ENCODE measurements at places on chromosomes 11 and 22. TPM values are rescaled to one million over a fixed set of nuclear protein-coding genes. Genes with fewer than 3 reads are reported as not detected.

DNA sequence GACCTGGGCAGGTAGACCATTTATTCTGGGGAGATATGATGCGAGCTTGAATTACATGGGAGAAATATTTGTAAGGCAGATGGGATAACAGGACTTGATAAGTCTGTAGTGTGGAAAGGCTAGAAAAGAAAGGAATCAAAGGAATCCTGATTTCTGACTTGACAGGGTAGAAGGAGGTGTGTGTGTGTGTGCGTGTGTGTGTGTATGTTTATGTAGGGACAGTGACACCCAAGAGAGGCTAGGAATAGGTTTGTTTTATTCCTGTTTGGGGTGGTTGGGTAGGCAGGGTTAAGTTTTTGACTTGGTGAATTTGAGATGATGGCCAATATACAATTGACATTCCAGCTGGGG lies 390 bp upstream of the HTATIP2 start:
- H3K27ac ChIP-seq: peak overlapping the region; percentile 84
- DNase-seq: no peak

DNA sequence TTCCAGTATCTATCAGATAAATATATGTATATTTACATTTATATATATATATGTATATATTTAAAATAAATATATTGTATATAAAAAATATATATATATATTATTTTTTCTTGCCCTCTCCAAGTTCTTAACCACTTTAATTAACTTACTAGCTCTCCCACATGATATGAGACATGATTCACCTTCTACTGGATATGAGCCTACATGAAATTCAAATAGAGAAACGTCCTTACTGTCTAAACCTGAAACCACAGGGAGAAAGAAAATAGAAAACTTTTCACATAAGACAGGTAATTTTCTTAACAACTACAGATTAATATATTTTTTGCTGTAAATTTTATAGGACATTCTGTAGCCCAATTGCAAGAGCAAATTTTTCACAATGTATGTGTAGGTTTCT lies 391.6 kb downstream of the ETS1 start:
- no peak overlapping the region for H3K27ac ChIP-seq
- DNase-seq: no peak
- H3K4me3 ChIP-seq: no peak overlapping the region
- H3K27me3 ChIP-seq: no peaks in the 10 kb centered on the region

DNA sequence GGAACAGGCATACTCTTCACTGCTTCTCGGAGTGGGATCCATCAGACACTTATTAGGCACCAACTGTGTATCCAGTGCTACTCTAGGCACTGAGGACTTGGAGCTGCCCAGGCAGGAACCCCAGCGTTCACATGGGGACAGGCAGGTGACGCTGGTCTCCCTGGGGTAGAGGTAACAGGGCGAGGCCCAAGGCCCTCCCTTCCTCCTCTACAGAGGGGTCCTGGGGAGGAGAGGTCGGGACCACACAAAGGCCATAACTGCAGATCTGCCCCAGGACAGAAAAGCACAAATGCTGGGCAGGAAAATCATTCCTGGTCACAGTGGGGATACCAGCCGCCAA lies 262.2 kb downstream of the BRD1 start:
- H3K27me3 ChIP-seq: no peaks in the 10 kb centered on the region
- no peaks in the 10 kb centered on the region for H3K36me3 ChIP-seq
- H3K4me3 ChIP-seq: no peak overlapping the region
- no peak for DNase-seq
- H3K4me1 ChIP-seq: no peaks in the 10 kb centered on the region

DNA sequence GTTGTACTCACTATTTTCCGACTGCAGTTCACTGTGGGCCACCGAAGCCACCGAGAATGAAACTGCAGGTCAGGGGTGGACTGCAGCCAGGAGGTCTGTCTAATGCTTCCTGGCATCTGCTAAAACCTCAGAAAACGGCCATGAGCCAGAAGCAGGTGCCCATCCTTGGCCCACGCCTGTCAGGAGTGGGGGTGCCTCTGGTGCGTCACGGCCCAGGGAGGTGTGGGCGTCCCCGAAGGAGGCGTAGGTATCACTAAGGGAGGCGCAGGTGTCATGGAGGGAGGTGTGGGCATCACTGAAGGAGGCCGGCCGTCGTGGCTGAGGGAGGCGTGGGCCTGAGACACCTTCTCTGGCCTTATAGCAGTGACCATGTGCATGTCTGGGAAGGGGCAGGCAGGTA lies 456.2 kb downstream of the TBC1D22A start:
- H3K27ac ChIP-seq: no peak overlapping the region
- H3K4me3 ChIP-seq: no peak overlapping the region
- no peak for DNase-seq
- H3K4me1 ChIP-seq: no peaks in the 10 kb centered on the region

DNA sequence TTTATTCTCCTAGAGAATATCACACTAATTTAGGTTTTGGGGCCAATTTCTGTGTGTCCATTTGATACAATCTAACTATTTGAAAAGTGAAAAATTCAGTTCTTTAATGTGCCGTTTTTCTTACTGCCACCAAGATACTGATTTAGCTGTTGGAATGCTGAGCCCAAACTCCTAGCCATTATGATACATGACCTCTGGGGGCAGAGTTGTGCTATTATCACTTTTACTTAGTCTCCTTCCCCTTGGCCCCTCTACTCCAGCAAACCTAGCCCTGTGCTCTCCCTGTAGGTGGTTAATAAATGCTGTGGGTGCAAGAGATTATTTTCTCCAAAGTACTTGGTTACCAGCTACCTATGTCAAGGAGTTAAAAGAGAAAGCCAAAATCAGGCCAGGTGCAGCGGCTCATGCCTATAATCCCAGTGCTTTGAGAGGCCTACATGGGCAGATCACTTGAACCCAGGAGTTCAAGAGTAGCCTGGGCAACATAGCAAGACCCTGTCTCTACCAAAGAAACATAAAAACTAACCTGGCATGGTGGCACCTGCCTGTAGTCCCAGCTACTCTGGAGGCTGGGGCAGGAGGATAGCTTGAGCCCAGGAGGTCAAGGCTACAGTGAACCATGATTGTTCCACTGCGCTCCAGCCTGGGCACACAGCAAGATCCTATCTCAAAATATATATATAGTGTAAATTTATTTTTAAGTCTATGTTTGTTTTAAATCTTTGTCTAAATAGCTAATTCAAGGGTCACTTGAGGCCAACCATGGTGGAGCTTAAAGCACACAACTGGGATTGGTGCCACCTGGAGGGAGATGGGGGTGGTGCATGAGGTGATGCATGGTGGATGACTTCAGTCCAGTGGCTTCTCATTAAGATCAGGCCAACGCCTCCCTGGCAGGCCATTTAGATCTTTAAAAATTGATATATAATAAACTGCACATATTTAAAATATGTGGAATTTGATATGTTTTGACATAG lies 193.2 kb upstream of the PLET1 start:
- H3K27me3 ChIP-seq: no peaks in the 10 kb centered on the region
- H3K4me1 ChIP-seq: no peaks in the 10 kb centered on the region
- DNase-seq: no peak
- H3K4me3 ChIP-seq: no peak overlapping the region

TREH gene
- polyA plus RNA-seq: not detected

GRCh38 chr11:45920531-45921477 lies 1.7 kb upstream of the LARGE2 start:
- H3K36me3 ChIP-seq: peaks cover 10% of the 10 kb centered on the region
- H3K4me3 ChIP-seq: no peak overlapping the region
- DNase-seq: no peak

RSF1 gene
- polyA plus RNA-seq: 20.9 TPM

- no peak overlapping the region for H3K27ac ChIP-seq
- H3K36me3 ChIP-seq: no peaks in the 10 kb centered on the region
- no peak for DNase-seq
- H3K4me3 ChIP-seq: no peak overlapping the region
- peaks cover 14% of the 10 kb centered on the region for H3K4me1 ChIP-seq
Observed at GRCh38 chr11:95239871-95240649, 9.1 kb upstream of the SESN3 start.

All from keratinocyte (primary cell).